ENCODE measurements at places on chromosomes 4 and X.

DNA sequence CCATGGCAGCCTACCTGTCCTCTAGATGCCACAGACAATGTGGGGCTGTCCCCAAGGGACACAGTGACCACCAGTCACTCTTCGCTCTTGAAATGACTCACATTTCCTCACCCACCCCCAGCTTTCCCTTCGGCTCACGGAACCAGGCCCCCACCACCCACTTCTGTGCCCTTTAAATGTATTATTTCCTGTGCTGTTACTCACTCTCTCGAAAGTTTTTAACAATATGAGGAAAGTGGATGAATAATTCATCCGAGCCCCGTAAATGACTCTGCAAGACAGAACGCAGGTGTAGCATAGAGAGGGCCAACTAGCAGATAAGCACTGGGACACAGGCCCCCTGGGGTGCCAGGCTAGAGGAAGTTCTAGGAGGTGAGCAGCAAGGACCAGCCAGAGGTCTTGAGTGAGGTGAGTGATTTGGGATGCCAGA is 179.5 kb upstream of the TBL1X start:
- DNase-seq: no peak

- no peak for DNase-seq
Measured at GRCh38 chrX:124212622-124213021, 119.8 kb upstream of the TEX13D start.

GRCh38 chr4:165326831-165327210 is 648 bp upstream of the MSMO1 start:
- no peak for DNase-seq

- no peak for DNase-seq
Measured at GRCh38 chr4:61152433-61152832, 47.7 kb upstream of the ADGRL3 start.

GRCh38 chr4:39636531-39637184 is 2.0 kb downstream of the SMIM14 start:
- no peak for DNase-seq

GRCh38 chr4:187393531-187394344 is 601.8 kb upstream of the ZFP42 start:
- DNase-seq: no peak

DNA sequence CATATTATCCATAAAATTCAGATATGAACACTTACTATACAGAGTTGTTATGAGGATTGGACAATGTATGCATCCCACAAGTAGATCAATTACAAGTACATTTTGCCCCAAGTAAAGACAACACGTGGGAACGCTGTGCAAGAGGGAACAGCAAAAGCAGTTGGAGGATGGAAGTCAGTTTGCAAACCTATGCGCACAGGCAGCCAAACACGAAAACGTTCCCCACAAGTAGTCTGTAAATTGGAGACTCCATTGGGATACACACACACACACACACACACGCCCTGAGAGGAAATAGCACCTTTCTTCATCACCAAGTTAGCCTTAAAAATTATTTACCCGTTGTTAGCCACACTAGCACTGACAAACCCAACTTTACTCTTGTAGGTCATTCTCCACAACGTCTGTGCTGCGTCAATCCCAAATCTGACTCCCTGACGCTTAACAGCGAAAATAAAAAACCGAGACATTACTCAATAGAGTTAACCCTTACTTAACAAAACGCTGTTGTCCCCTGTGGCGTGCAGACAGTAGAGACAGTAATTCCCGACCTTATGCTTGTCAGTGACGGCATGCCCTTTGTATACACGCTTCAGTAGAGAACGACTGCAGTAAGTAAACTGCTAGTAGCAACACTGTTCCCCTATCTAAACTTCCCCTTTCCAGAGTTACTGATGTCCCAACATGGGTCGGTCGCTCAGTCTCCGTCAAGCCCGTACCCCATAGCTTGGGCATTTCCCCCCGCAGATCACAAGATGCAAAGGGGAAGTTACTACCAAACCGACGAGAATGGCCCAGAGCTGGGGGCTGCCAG is 730 bp downstream of the MANBA start:
- DNase-seq: no peak

- DNase-seq: no peak
Measured at GRCh38 chr4:156169011-156169410, 215.3 kb upstream of the CTSO start.

DNA sequence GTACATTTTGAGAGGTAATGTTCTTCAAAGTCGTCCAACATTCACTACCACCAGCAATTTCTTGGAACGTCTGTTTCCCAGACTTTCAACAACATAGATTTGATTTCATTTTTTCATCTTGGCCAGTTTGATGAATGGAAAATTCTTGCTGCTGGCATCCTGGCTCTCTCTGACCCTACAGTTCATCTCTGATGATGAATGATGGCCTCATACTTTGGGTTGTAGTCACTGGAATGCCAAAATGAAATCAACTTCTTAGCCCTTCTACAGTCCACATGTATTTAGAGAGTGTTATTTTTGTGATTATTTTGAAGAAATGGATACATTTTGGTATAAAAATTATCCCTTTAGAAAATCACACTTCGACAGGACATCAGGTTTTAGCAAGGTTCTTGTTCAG is 8.8 kb downstream of the CHST7 start:
- DNase-seq: no peak

DNA sequence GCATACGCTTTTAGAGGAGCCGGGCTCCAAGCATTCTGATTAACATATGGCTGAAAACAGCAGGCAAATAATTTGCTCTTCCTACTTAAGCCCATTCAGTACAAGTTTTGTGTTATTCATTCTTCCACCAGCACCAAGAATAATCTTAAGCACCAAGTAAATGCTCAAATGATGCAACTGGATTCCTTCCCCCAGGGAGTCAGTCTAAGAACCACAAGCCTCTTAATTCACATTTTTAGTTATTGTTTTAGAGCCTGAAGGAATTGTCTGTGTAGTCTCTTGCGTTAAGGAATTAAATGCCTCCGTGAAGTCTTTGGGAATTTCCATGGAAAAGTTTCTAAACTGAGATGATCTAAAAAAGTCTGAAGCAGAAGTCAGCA is 61.5 kb upstream of the MAGEB2 start:
- no peak for DNase-seq

- no peak for DNase-seq
Measured at GRCh38 chrX:77962068-77962902, 7.2 kb downstream of the PGAM4 start.

- no peak for DNase-seq
Measured at GRCh38 chrX:133550665-133551485, 135.6 kb upstream of the GPC4 start.

- no peak for DNase-seq
Measured at GRCh38 chr4:41364876-41365275, 108.1 kb downstream of the UCHL1 start.

DNA sequence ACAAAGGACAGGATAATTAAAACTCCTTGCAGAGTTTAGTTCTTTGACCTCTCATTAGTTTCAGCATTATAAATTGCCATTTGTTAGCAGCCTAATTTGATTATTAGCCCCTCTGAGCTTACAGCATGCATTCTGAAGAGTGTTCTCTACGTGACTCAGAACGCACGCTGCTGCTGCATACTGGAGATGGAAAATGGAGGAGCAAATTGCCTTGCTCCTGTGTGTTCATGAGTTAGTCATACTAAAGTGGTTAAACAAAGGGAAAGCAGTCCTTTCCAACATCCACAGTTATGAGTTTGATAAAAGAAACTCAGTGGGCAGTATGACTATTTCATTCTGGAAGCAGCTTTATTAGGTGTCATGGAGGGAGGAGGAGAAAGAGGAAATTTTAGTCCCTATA is 922.5 kb downstream of the RPA4 start:
- no peak for DNase-seq

DNA sequence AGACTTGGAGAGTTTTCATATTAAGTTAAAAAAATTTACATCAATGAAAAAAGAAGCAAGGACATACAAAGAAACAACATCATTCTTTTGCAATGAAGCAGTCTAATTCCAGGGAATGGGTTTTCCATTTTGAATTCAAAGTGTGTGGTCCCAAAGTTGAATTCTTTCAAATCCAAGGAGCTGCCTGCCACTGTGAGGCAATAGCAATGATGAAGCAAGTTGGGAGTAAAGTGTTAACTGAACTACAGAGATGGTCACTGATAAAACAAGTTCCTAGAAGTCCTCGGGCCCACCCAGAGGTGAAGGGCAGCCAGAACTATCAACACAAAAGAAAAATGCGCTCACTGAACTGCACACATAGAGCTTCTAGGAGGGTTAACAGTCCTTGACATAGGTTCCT is 115.9 kb downstream of the RAB28 start:
- no peak for DNase-seq

GRCh38 chrX:150847088-150847487 is 51.4 kb downstream of the CD99L2 start:
- DNase-seq: no peak

GRCh38 chrX:46838974-46839480 is 2.2 kb downstream of the RP2 start:
- DNase-seq: no peak

- no peak for DNase-seq
Measured at GRCh38 chr4:186449954-186450353, 105.4 kb downstream of the MTNR1A start.

DNA sequence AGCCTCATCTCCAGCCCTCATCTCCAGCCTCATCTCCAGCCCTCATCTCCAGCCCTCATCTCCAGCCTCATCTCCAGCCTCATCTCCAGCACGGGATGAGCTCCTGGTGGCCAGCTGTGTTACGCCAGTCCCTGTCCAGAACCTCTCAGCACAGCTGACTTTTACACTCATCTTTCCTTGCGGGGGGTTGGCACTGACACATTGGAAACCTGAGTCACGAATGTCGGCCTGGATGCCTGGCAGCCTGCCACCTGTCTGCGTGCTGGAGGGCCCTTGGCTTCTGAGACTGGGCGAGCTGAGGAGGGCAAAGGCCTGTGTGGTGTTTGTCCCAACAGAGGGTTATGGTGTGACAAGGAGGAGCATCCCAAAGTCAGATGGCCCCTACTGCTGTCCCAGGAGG is 66.1 kb upstream of the HGFAC start:
- no peak for DNase-seq

- DNase-seq: no peak
Measured at GRCh38 chr4:113692809-113693411, 68.6 kb downstream of the CAMK2D start.

GRCh38 chr4:19319607-19320006 is 932.1 kb upstream of the SLIT2 start:
- no peak for DNase-seq

GRCh38 chr4:35963383-35963782 is 280.9 kb downstream of the ARAP2 start:
- no peak for DNase-seq

GRCh38 chrX:71366674-71367256 is 608 bp downstream of the TAF1 start:
- DNase-seq: no peak

GRCh38 chr4:43410636-43411035 is 518.1 kb downstream of the GRXCR1 start:
- no peak for DNase-seq

DNA sequence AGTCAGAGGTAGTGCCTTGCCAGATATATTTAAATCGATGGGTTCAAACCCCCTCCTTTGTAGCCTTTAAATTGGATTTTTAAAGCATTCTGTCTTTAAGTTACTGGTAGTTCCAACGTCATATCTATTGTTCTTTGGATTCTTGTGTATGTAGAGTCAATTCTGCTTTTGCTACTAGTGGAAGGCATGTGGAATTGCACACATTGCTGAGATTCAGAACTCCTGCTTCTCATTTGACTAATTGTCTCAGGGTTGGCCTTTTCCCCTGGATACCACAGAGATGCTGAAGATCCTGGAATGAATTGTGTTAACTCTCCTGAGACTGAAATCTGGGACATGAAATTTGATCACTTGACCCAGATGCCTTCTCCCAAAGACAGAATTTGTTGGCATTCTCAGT is 328.3 kb upstream of the RPS6KA3 start:
- no peak for DNase-seq

GRCh38 chr4:30901461-30902451 is 181.6 kb downstream of the PCDH7 start:
- DNase-seq: no peak

DNA sequence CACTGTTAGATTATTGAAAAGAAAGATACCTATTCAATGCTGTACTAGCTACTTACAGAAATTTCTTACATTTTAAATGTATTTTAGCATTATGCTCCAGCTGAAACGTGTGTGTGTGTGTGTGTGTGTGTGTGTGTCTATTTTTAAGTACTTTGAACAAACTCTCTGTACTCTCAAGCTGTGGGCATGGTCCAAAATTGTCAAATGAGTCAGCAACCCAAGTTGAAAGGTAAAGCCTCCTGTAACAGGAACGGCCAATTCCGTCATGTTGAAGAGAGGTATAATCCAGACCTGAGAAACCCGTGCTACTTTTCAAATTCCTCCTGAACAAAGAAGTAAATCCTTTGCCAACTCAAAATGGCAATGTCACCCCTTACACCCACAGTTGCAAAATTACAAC is 20.5 kb downstream of the MAOB start:
- DNase-seq: no peak

GRCh38 chr4:138977524-138977923 is 38.1 kb upstream of the NOCT start:
- DNase-seq: no peak

GRCh38 chrX:63718010-63718694 is 66.9 kb downstream of the ARHGEF9 start:
- DNase-seq: no peak

Measured in type B pancreatic cell (in vitro differentiated cells).